ENCODE measurements at places on chromosomes 5 and 9.

DNA sequence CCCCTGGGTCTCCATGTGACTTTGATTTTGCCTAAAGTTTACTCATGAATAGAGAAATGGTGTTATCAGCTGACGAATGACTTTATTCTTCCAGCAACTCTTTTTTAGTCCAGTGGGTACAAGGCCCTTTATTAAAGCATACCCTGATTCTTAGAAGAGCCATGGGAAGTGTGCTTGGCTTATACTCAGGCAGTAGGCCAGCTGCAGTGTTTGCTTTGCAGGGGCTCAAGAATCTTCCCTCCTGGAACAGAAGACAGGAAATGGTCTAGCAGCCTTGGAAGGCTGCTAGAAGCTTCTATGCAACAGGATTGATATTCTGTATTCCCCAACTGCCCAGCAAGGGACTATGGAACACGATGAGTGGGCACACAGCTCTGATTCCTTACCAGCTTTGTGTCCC lies 73.4 kb upstream of the PLPP6 start:
- DNase-seq = no peak

- no peak for DNase-seq
Observed at GRCh38 chr9:133607381-133607780, 1.8 kb downstream of the FAM163B start.

- no peak for DNase-seq
Observed at GRCh38 chr9:114169029-114169951, 14.0 kb downstream of the COL27A1 start.

DNA sequence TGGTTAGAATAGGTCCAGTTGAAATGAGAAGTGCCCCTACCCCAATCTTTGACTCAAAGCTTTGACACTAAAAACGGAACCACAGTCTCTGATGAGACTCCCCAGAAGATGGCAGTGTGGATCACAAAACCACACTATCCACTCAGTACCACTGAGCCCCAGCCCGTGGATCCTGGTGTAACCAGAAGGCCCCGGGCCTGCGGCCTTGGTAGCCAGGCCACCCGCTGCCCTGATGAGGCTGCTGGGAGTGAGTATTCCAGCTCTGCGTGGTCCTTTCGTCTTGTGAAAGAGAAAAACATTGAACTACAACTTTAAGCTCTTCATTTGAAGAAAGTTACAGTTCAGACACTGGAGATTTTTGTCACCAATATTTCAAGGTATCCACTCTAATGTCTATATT lies 42.2 kb upstream of the FBP1 start:
- DNase-seq = no peak

GRCh38 chr9:133709015-133709611 lies 29.0 kb downstream of the SARDH start:
- no peak for DNase-seq

DNA sequence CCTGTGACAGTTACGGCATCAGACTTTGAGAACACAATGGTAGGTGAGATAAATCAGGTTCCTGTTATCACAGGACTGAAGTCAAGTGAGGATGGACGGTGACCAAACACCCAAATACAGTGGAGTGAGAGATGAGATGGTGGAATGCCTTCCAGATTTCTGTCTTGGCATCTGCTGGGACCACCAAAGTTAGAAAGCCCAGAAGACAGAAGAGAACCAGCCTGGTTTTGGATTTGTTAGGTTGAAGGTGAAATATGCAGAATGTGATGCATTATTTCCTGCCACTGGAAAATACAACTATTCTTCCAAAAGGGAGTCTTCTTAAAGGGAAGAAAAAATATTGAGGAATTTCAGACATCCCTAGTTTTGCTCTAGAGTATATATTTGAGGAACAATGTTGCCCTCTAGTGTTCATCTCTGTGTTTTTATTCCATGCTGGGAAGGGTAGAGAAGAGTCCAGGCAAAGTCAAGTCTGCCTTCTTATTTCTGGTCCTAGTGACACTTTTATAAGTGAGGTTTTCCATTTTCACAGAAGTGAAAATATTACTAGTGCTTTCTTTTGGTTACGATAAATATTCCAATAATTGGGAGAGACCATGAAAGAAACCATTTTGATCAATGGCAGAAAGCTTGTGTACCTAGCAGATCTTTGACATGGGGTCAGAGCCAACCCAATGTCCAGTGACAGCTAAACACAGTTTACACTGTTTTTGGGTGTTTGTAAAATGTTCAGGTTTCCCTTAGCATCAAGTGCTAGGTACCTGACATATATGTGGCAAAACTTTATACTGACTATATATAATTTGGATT lies 142.3 kb upstream of the ANKH start:
- no peak for DNase-seq

DNA sequence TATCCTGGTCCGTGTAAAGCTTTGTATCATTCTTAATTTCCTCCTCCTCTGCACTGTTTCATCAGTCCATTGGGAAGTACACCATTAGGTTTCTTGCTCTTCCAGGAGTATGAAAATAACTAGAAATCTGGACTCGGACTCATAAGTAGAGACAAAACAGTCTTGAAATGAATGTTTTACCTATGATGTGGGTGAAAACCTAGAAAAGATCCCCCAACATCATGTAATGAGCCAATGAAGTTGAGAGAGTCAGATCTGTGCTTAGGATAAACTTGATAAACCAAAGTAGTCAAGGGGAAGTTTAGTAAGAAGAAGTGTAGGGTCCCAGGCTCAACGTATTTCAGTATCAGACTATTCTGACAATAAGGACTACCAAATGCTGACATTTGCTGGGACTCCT lies 25.2 kb downstream of the ZNF366 start:
- no peak for DNase-seq

- no peak for DNase-seq
Observed at GRCh38 chr9:69574057-69574456, 98.1 kb downstream of the APBA1 start.

GRCh38 chr5:157562111-157562581 lies 13.4 kb downstream of the ADAM19 start:
- no peak for DNase-seq

- no peak for DNase-seq
Observed at GRCh38 chr5:156052656-156053055, 274.3 kb upstream of the SGCD start.

- no peak for DNase-seq
Observed at GRCh38 chr9:98551511-98552286, 157.0 kb downstream of the GABBR2 start.

- no peak for DNase-seq
Observed at GRCh38 chr5:997001-997474, 11.6 kb upstream of the NKD2 start.

DNA sequence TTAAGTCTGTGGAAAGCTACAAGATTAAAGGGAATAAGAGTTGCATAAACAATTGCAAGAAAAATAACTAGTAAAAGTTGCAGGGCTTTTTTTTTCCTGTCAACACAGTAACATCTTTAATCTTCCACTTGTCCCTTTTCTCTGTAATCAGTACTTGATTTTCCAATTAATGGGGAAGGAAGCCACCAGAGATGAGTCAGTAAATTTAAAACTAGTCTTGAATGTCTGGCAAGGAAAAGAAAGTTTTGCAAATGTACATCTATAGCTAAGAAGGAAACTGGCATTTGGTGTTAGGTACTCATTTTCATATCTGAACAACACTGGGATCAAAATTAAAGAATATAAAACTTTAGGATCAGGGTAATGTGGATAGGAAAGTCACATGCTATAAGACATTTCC lies 17.1 kb downstream of the DAP start:
- no peak for DNase-seq

DNA sequence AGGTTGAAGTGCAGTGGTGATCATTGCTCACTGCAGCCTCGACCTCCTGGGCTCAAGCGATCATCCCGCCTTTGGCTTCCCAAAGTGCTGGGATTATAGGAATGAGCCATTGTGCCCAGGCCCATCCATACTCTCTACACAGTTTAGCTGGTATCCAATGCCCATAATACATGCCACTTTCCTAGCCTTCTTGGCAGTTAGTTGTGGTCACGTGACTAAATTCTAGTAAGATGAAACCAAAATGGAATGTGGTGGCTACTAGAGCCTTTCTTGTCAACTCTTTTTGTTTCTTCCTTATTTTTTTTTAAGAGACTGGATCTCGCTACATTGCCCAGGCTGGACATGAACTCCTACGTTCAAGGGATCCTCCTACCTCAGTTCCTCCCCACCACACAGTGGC lies 15.3 kb upstream of the KIF27 start:
- DNase-seq = no peak

GRCh38 chr9:104958751-104959150 lies 30.8 kb upstream of the ABCA1 start:
- DNase-seq = no peak

DNA sequence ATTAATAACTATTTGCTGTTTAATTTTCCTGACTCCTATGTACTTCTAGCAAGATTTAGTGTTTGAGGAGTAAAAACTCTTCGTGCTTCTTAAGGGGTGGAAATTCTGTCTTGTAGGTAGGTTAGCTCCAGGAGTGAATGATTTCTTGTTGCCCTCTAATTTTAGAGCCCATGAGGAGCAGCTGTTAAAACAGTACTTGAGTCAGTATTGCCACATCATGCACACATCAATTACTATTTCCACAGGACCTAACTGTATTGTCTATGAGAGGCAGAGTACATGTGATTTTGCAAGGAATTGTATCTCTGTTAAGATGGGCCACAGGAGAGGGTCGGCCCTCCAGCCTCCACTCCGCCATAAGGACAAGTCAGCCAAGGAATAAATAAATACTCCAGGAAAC lies 91.2 kb downstream of the PDZD2 start:
- no peak for DNase-seq

- no peak for DNase-seq
Observed at GRCh38 chr5:54772684-54773083, 212.7 kb downstream of the ESM1 start.

DNA sequence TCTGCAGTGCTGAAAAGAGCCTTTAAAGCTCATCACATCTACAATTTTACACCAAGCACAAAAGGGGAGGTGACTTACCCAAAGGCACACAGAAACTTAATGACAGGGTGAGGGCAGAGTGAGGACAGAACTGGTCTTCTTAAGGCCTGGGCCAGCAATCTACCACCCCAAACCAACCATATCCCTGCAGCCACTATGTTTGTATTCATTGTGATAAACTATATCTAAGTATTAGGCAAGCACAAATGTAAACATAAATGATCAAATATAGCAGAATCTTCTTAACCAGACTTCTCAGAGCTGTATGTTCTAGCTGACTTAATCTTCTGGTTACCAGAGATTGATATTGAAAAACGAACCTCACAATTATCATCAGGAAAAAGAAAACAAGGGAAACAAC lies 47.9 kb upstream of the RNF38 start:
- DNase-seq = no peak

DNA sequence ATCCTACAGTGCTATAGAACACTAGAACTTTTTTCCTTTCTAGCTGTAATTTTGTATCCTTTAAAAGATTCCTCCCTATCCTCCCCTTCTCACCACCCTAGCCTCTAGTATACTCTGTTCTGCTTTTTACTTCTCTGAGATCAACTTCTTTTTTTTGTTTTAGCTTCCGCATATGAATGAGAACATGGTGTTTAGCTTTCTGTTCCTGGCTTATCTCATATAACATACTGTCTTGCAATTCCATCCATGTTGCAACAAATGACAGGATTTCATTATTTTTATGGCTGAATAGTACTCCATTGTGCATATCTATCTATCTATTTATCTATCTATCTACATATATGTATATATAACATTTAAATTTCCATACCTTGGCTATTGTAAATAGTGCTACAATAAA lies 126.0 kb upstream of the MAN2A1 start:
- DNase-seq = no peak

- DNase-seq = no peak
Observed at GRCh38 chr5:179268966-179269693, 76.1 kb downstream of the ADAMTS2 start.

DNA sequence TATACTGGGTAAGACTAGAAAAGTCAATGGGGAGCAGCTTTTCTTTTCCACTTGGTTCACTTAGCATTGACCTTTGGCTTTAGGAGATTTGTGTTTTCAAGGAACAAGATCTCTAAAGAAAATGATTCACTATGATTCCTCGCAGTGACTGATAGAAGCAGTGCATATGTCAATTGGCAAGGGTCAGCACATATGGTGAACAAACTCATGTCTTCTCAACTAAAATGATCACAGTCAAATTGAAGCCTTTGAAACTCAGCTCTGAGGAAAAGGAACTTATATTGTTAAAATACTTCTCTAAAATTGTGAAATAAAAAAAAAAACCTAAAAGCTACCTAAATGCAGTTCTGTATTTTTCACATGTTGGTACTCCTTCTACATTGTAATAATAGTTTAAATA lies 43.2 kb upstream of the IL7R start:
- no peak for DNase-seq

DNA sequence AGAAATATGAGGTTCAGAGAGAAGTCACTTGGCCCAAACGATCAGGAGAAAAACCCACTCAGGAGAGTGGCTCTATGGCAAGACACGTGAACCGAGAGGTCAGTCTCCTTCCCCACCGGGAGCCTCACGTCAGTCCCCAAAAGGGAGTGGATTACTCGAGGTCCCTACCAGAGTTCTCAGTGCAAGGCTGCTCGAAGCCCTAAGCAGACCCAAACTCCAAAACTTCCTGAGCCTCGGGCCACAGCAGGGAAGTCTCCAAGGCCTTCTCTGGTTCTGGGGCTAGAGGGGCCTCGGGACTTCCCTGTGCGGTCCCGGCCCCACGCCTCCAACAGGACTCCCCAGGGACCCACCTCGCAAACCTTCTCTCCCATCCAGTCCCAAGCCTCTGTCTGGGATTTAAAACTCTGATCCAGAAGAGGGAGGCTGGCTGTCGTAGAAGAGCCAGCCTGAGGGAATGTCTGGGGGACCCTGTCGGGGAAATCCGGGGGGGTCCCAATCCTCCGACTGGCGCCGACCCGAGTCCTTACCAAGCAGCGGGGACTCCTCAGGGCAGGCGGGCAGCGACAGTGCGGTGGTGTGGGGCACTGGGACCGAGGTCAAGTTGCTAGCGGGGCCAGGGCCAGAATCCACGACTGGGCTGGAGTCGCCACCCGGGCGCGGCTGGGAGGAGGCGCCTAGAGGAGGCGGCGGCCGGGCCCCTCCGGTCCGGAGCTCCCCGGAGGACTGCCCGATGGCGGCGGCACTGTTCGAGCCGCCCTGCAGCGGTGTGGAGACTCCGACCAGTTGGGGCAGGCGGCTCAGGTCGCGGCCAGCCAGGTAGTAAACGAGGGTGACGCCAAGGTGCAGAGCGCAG lies 679 bp downstream of the B4GALT1 start:
- DNase-seq = no peak

DNA sequence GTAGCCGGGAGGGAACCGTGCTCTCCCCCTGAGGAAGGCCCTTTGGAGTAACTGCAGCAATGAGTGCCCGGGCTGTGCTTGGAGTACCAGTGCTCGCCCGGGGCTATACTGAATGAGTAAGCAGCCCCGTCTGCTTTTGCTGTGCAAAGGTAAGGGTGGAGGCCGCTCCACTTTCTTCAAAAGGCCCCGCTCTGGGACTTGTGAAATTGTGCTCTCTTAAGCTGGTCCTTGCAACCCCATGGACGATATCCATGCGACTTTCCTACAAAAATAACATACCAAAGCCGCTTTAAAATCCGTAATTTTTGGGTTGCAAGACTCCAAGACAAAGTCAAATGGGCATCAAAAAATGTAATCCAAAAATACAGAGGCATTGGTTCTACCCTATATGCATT lies 578 bp upstream of the TNFAIP8 start:
- DNase-seq = no peak
